NCI-H1048 (cell line): ENCODE measurements at places on chromosomes 5 and 9.

- DNase-seq: no peak
Measured at GRCh38 chr5:142821733-142822487, 51.7 kb downstream of the ARHGAP26 start.

GRCh38 chr9:101117161-101117560 is 88.6 kb downstream of the PLPPR1 start:
- DNase-seq: no peak

GRCh38 chr5:170176916-170177315 is 55.9 kb upstream of the C5orf58 start:
- no peak for DNase-seq

DNA sequence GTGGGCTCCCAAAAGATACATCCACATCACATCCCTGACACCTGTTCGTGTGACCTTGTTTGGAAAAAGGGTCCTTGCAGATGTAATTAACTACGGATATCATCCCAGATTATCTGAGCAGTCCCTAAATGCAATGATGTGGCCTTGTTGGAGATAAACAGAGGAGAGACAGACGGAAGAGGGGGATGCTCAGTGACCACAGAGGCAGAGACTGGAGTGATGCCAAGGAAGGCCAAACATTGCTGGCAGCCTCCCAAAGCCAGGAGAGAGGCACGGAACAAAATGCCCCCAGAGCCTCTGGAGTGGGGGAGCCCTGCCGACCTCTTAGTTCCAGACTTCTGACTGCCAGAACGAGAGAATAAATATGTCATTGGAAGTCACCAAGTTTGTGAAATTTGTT is 15.0 kb upstream of the VAV2 start:
- no peak for DNase-seq

- no peak for DNase-seq
Measured at GRCh38 chr9:91818225-91818585, 131.8 kb downstream of the ROR2 start.

- DNase-seq: no peak
Measured at GRCh38 chr9:22838266-22838665, 391.6 kb downstream of the DMRTA1 start.

DNA sequence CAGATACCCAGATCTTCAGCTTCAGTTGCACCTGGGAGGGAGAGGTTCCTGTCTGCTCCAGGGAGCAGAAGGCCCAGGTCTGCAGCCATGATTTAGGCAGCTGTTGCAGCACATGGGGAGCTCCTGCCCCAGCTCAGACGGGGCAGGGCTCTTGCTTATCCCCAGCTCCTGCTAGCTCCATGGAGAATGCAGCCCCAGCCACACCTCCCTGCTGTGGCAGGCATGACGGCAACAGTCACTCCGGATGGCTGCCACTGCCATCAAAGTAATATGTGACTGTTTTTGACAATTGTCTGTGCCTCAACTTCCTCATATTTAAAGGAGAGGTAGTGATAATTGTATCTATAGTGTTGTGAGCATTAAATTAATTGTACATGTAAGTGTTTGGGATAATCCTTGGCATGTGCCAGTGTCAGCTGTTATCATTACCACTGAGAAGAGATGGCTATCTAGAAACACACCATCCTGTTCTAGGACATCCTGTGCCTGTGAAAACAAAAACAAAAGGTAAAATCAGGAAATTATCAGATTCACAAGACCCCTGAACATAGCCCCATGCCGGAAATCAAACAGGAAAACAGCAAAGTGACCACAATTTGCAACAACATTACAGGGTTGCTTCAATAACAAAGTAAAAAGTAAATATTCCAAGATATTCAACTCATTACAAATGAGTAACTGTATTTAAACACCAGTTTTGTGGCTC is 1048.8 kb upstream of the ACO1 start:
- no peak for DNase-seq

DNA sequence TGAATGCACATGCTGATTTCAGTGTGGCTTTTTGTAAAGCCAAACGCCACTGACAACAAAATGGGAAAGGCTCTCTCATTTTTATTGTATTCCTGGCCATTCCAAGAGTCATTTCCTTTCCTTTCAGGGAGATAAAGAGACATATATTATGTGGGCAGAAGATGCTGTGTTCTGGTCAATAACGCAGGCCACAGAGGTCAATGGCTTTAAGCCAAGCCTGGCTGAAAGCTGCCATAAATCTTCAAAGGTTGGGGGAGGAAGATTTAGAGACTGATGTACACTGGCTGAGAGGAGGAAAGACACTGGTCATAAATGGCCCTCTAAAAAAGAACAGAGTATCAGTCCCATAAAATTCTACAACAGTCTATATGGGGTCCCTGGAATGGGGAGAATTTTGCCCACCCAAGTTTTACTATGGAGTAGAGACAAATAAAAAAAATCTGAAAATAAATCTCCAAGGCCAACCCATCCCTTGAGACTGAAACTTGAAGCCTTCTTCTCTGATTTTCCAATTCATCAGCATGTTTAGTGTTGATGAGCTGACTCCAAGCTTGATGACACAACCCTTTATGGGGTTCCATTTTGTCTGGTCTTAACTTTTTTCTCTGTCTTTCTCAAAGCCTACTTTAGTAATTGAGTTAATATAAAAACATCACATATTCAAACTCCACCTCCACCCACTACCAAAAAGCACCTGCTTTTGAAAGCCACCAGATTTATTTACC is 152.1 kb upstream of the SLC24A2 start:
- no peak for DNase-seq
